ENCODE measurements at places on chromosomes 4 and X.

- H3K36me3 ChIP-seq = no peaks in the 10 kb centered on the region
- H3K27me3 ChIP-seq = no peaks in the 10 kb centered on the region
- no peak for DNase-seq
- no peak overlapping the region for H3K4me3 ChIP-seq
Observed at GRCh38 chrX:29040160-29040559, 452.9 kb downstream of the IL1RAPL1 start.

GRCh38 chrX:94633237-94633636 is 959.2 kb downstream of the FAM133A start:
- no peak overlapping the region for H3K4me3 ChIP-seq
- H3K4me1 ChIP-seq = no peaks in the 10 kb centered on the region
- H3K27me3 ChIP-seq = no peaks in the 10 kb centered on the region
- H3K27ac ChIP-seq = no peak overlapping the region

DNA sequence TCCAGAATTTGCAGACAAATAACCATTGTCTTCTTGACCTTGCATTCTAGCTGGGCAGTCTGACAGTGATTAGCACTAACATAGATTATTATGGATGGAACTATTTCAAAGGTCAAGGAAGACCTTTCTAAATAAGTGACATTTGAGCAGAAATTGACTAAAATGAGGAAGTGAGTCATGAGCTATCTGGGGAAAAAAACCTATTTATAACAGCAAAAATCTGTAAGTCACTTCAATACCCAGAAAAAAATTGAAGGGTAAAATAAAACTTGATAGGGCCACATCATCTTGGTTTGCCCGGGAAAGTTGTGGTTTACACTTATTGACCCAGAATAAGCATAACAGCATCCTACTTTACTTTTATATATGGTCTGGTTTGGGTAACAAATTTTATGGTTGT is 414.6 kb upstream of the HS3ST1 start:
- DNase-seq = no peak
- no peak overlapping the region for H3K27ac ChIP-seq
- no peak overlapping the region for H3K4me3 ChIP-seq
- H3K27me3 ChIP-seq = no peaks in the 10 kb centered on the region

GRCh38 chrX:34893741-34894140 is 48.9 kb upstream of the FAM47B start:
- H3K4me3 ChIP-seq = no peak overlapping the region
- no peak for DNase-seq
- no peaks in the 10 kb centered on the region for H3K4me1 ChIP-seq
- no peaks in the 10 kb centered on the region for H3K27me3 ChIP-seq
- H3K27ac ChIP-seq = no peak overlapping the region

GRCh38 chr4:146243141-146243882 is 29.0 kb downstream of the REELD1 start:
- peaks cover 9% of the 10 kb centered on the region for H3K4me1 ChIP-seq
- peak overlapping the region; percentile 28 for H3K27ac ChIP-seq
- peak; percentile 43 for DNase-seq
- H3K36me3 ChIP-seq = no peaks in the 10 kb centered on the region
- H3K27me3 ChIP-seq = no peaks in the 10 kb centered on the region

- no peak overlapping the region for H3K27ac ChIP-seq
- peaks cover 6% of the 10 kb centered on the region for H3K36me3 ChIP-seq
- H3K27me3 ChIP-seq = peaks cover 31% of the 10 kb centered on the region
- no peak overlapping the region for H3K4me3 ChIP-seq
Observed at GRCh38 chr4:1410491-1411325, 4.5 kb upstream of the NKX1-1 start.

GRCh38 chr4:81818385-81818920 is 346.7 kb upstream of the RASGEF1B start:
- H3K36me3 ChIP-seq = no peaks in the 10 kb centered on the region
- H3K4me1 ChIP-seq = no peaks in the 10 kb centered on the region
- H3K4me3 ChIP-seq = no peak overlapping the region
- peaks cover 27% of the 10 kb centered on the region for H3K27me3 ChIP-seq
- H3K27ac ChIP-seq = no peak overlapping the region

- no peak overlapping the region for H3K27ac ChIP-seq
- peaks cover 3% of the 10 kb centered on the region for H3K27me3 ChIP-seq
- H3K36me3 ChIP-seq = no peaks in the 10 kb centered on the region
- no peak for DNase-seq
- no peaks in the 10 kb centered on the region for H3K4me1 ChIP-seq
Observed at GRCh38 chr4:4170596-4171150, 56.1 kb downstream of the OTOP1 start.

DNA sequence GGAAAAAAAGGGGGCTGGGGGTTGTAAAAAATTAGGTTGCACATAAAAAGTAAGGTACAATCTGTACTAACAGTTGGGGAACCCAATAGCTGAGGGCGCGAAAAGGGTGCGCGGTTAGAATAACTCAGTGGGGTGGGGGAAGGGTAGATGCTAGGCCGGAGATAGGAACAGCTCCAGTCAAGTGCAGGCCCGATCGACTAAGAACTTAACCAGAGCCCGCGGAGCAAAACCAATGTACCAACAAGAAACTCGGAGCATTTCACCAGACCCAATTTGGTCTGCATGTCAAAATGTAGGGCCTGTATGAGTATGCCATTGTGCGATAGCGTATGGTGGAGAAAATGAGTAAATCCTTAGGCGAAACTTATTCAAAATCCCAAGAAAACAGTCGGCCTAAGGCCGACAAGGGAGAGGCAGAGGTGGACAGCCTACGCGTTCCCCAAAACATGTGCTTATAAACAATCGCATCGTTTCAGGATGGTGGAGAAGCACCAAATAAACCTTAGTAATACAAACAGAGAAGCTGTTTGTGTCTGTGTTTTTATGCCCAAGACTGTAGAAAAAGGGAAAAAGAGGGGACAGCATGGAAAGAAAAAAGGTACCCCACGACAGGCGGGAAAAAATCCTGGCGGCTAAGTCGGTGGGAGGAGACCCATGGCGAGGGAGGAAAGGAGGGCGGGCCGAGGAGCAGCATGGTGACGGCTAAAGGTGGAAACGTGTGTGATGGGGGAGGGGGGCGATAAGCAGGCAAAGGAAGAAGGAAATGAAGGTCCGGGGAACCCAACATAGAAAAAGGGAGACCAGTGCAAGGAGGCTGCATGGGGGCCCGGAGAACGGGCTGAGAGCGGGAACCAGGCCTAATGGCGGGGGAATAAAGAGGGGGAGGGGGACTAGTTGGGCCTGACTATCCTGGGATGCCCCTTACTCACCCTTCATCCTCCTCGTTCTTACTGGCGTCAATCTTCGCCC is 990 bp downstream of the HNRNPD start:
- peak overlapping the region; percentile 95 for H3K4me3 ChIP-seq
- DNase-seq = peak; percentile 79
- H3K36me3 ChIP-seq = peaks cover 70% of the 10 kb centered on the region
- H3K27ac ChIP-seq = peak overlapping the region; percentile 96
- H3K4me1 ChIP-seq = peaks cover 51% of the 10 kb centered on the region

- no peaks in the 10 kb centered on the region for H3K27me3 ChIP-seq
- peaks cover 42% of the 10 kb centered on the region for H3K36me3 ChIP-seq
- H3K4me3 ChIP-seq = no peak overlapping the region
- no peak for DNase-seq
- H3K4me1 ChIP-seq = peaks cover 9% of the 10 kb centered on the region
- H3K27ac ChIP-seq = no peak overlapping the region
Observed at GRCh38 chr4:2298532-2298991, 36.7 kb upstream of the MXD4 start.

GRCh38 chr4:118676128-118676527 is 9.1 kb upstream of the METTL14 start:
- H3K36me3 ChIP-seq = no peaks in the 10 kb centered on the region
- no peaks in the 10 kb centered on the region for H3K4me1 ChIP-seq
- no peaks in the 10 kb centered on the region for H3K27me3 ChIP-seq
- H3K27ac ChIP-seq = no peak overlapping the region
- no peak overlapping the region for H3K4me3 ChIP-seq

DNA sequence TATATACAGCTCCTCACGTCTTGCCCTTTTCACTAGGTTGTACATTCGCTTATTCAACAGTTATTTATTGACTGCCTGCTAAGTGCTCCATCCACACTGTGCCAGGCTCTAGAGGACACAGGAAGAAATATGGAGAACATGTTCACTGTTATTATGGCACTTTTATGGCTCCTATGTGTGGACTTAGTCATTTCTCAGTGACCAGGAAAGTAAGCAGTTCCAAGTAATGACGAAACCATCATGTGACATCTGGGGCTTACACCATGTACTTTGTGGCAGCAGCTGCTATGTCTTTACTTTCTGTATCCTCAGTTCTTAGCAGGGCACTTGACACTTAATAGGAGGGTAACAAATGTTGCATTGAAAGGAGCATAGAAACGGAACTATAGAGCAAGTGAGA is 278.0 kb downstream of the ANK2 start:
- no peaks in the 10 kb centered on the region for H3K36me3 ChIP-seq
- peaks cover 14% of the 10 kb centered on the region for H3K27me3 ChIP-seq
- no peak overlapping the region for H3K27ac ChIP-seq
- no peak for DNase-seq

DNA sequence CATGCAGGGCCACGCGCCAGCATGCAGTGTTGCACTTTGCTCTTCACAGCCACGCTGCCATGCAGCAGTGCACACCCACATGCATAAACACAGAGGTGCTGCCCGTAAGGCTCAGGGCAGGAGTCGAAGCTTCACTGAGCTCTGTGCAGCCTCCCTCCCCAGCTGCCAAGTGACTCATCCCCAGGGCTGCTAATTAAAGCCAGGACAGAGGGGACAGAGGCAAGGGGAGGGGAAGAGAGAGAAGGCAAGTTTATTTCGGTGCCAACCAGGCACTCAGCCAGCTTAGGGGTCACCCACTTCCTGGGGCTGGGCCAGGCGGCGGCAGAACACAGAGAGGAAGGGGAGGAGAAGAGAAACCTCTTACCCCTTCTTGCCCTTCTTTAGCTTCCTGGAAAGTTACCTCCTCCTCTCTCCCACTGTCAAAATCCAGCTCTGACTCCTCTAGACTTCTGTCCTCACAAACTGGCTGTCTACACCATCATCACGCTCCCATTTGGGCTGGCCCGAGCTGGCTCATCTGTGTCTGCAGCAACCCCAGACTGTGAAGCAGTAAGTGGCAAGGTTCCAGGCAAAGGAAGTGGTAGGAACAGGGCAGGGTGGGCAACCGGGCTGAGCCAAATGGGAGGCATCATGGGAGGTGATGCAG is 6.2 kb upstream of the IQSEC2 start:
- no peaks in the 10 kb centered on the region for H3K27me3 ChIP-seq
- peak overlapping the region; percentile 55 for H3K4me3 ChIP-seq
- H3K27ac ChIP-seq = peak overlapping the region; percentile 69
- peak; percentile 40 for DNase-seq
- H3K36me3 ChIP-seq = no peaks in the 10 kb centered on the region

All from activated CD4-positive, alpha-beta memory T cell treated with anti-CD3 and anti-CD28 coated beads, Interleukin-2, amount 10 ng/mL, durations not matched to agents 7 days and 5 days (primary cell).